Osteoblast (primary cell): ENCODE measurements at places on chromosomes 7 and 10. TPM values are rescaled to one million over a fixed set of nuclear protein-coding genes. Genes with fewer than 3 reads are reported as not detected.
A peak's percentile ranks its signal among the peaks of the same experiment; 100 is the strongest.

The GHRHR gene
- total RNA-seq, result not detected in 2 replicates

DNA sequence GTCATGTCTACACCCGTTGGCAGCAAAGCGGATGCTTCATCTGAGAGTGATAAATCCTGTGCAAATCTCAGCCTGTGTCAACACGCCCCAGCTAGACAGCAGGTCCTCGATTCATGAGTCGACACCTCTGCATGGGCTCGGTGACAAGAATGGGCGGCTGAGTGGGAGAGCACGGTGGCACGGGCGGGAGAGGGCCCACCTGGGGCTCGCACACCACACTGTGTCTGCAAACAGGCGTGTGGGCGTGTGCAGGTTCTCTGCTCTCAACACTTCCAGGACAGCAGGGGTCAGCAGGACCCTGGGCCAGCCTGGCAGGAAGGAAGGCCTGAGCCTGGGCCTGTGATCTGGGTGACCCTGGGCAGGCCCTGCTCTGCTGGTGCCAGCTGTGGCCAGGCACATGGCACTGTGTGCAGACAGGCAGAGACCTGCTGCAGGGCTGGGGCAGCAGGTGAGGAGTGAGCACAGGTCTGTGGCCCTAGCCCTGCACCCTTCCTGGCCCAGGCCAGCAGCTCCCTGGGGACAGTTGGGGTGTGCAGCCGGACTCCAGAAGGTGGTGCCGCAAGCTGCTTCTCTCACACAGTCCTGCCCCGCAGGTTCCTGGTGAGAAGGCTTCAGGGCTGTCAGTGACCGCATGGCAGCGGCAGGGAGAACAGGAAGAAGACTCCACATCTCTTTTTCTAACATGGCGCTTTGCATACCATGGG is 216.4 kb downstream of the ELFN1 start:
- H3K4me1 ChIP-seq, result peaks cover 23% of the 10 kb centered on the region
- no peaks in the 10 kb centered on the region for H3K36me3 ChIP-seq
- peak; percentile 68 for DNase-seq
- H3K27me3 ChIP-seq, result no peaks in the 10 kb centered on the region
- H3K4me3 ChIP-seq, result no peak overlapping the region

The IKZF5 gene
- 6.2 and 8.0 TPM in 2 replicates for total RNA-seq

- H3K36me3 ChIP-seq, result no peaks in the 10 kb centered on the region
- no peak overlapping the region for H3K27ac ChIP-seq
- H3K27me3 ChIP-seq, result peaks cover 8% of the 10 kb centered on the region
- DNase-seq, result no peak
Observed at GRCh38 chr10:33102071-33102470, 144.0 kb upstream of the ITGB1 start.
